Posterior vena cava (tissue), 2 donors: ENCODE measurements at places on chromosomes 2 and 18. TPM values are rescaled to one million over a fixed set of nuclear protein-coding genes. Genes with fewer than 3 reads are reported as not detected.

- DNase-seq: no peak
Observed at GRCh38 chr2:181471783-181472182, 14.6 kb downstream of the ITGA4 start.

GRCh38 chr2:12727065-12727464 is 10.3 kb downstream of the TRIB2 start:
- peak; percentile 15 for DNase-seq

GRCh38 chr2:137252934-137253333 is 487.6 kb downstream of the THSD7B start:
- DNase-seq: no peak

DNA sequence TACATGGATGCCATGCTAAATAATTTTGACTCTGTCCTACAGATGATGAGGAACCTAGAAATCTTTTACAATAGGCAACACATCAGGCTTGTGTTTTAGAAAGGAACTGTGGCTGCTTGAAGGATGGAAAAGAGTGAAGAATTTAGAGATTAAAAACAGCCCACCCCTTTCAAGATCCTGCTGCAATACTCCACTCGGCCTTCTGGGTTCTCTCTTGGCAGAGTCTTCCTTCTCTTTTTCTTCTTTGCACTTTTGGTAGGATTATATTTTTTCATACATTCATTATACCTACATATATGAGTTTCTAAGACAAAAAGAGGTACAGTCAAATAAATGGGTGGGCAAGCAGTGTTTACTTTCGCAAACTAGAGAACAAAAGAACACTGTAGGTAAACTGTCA is 474.3 kb downstream of the ERBB4 start:
- no peak for DNase-seq

DNA sequence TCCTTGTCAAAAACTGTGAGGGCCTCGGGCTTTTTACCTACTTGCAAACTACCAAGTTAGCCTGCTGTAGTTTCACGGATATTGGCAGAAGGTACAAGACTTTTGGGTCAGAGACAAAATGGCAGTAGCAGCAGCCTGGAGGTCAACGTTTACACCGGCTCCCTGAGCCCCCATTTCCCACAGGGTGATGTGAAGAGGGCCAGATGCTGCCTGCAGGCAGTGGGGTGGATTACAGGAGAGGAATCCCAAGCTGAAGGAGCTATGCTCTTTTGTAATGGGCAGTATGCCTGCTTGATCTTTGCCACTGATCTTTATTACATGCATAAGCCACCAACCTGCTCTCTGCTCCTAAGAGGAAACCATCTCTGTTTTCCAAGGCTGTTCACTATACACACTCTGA is 29.5 kb upstream of the SP5 start:
- no peak for DNase-seq

DNA sequence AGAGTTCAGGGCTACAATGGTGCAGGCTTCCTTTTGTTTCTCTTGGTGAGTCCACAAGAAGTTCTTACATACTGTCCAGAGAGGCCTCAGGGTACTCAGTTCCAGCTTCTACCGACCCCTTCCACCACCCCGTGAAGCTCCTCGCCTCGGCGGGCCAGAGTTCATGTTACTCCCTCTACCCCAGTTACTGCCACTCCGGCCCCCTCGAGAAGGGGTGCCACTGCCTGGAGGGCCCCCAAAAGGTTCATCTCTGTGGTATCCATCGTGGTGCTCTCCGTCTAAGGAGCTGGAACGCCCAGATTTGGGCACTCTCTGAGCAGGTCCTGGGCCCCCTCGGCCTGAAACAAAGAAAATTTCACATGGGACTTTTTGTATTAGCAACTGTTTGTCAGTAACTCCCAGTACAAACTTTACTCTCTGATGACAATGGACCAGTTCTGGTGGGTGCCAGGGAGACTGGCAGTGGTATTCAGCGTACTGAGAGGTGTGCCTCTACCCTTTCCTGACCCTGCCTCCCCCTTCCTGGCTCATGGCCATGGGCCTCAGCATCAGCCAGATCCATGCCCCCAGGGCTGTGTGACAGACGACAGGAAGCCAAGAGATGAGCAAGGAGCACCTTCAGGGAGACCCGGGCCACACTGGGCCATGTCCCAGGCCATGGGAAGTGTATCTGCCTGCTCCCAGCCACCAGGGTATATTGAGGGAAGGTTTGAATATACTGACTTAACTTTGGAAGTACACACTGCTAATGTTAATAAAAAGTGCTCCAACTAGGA is 5.1 kb downstream of the SFT2D3 start:
- no peak for DNase-seq

- DNase-seq: peak; percentile 59
Observed at GRCh38 chr2:96933305-96934181, 52.8 kb downstream of the FAM178B start.

DNA sequence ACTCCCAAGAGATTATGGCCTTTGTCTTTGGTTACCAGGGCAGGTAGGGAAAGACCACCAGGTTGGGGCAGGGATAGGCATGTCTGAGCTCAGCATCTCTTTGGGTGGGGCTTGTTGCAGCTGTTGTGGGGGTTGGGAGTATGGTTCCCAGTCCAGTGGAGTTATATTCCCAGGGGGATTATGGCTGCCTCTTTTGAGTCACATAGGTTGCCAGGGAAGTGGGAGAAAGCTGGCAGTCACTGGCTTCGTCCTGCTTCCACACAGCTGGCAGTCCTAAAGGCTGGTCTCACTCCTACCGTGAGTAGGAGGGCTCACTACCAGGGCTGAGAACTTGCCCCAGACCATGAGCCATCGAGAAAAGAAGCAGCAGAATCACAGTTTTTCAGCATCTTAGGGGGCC is 79.1 kb downstream of the LYPD6 start:
- DNase-seq: no peak

GRCh38 chr2:36356990-36357846 is 1.6 kb downstream of the CRIM1 start:
- DNase-seq: peak; percentile 84

- no peak for DNase-seq
Observed at GRCh38 chr2:222960126-222960525, 91.9 kb upstream of the KCNE4 start.

- no peak for DNase-seq
Observed at GRCh38 chr2:207871506-207871905, 101.8 kb upstream of the FZD5 start.

GRCh38 chr2:138122891-138123290 is 158.6 kb downstream of the HNMT start:
- no peak for DNase-seq

- no peak for DNase-seq
Observed at GRCh38 chr2:240712121-240712520, 20.5 kb downstream of the AQP12A start.

DNA sequence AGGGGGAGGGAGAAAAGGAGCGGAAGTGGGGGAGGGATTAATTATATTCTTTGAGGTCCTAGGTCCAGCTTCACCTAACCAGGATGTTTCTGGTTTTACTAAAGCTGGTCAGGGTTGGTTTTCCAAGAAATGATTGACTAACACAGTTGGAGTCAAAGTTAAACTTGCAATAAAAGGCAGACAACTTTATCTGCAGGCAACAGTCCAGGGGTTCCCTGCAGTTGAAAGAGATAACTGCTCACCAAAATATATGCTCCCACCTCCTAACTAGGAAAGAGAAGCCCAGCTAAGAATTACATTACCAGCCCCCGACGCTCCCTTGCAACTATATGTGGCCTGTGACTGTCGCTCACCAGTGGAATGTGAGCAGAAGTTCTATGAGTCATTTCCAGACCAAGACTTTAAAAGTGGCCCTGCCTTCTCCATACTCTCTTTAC is 140.0 kb upstream of the PKDCC start:
- DNase-seq: no peak

GRCh38 chr2:10499275-10499907 is 51.3 kb upstream of the ODC1 start:
- no peak for DNase-seq

GRCh38 chr18:8912348-8913326 is 189.9 kb upstream of the NDUFV2 start:
- DNase-seq: no peak

DNA sequence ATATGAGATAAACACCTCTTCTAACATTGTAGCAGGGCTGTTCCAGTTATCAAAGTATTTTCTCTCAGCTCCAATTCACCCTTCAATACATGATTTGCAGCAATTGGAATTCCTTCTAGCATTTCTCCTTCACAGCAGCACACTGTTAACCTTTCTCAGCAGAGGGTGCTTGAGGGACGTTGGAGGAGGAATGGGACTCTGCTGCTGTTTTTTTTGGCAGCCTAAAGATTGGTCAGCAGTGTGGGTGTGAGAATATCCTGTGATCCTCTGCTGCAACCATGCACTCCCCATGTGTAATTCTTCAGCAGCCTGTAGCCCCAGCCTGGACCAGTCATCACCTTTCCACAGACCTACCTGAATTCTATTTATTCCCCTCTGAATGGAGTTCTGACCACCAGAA is 1708.9 kb upstream of the CELF4 start:
- DNase-seq: no peak

GRCh38 chr2:128375454-128375853 is 56.8 kb upstream of the HS6ST1 start:
- DNase-seq: peak; percentile 77

DNA sequence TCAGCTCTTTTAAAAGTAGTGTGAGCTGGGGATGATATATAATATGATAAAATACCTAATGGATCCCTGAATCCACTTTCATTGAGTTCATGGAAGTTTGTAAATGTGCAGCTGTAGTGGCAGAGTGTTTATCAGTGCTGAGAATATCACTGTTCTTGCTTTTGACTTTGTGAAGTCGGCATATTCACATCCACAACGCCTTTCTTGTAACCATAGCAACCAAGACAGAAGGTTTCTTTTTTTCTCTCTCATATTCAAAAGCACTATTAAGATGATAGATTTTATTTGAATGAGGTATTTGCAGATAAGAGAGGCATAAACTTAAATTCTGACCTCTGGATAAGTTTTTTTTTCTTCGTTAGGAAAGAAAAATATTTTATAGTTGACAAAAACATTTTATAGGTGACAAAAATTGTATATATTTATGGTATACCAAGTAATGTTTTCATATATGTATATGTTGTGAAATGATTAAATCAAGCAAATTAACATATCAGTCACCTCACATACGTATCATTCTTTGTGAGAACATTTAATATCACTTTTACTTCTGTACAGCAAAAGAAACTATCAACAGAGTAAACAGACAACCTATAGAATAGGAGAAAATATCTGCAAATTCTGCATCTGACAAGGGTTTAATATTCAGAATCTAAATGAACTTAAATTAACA is 130.0 kb downstream of the PLCL1 start:
- DNase-seq: no peak

DNA sequence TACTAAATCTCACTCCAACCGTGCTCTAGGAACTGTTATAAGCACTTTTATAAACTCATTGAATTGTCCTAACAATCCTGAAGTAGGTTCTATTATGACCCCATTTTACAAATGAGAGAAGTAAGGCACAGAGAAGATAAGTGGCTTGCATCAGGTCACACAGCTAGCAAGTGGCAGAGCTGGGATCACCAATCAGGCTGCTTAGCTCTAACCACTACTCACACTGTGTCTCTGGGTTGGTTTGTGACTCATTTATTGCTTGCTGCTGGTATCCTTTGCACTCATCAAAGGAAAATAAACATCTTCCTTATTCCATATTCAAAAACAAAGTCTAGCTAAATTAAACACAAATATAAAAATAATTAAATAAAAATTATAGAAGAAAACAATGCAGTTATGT is 42.5 kb upstream of the IL1R2 start:
- no peak for DNase-seq

GRCh38 chr2:219563271-219563928 is 7.9 kb downstream of the OBSL1 start:
- no peak for DNase-seq

GRCh38 chr2:151437630-151438029 is 27.9 kb downstream of the RIF1 start:
- DNase-seq: no peak

DNA sequence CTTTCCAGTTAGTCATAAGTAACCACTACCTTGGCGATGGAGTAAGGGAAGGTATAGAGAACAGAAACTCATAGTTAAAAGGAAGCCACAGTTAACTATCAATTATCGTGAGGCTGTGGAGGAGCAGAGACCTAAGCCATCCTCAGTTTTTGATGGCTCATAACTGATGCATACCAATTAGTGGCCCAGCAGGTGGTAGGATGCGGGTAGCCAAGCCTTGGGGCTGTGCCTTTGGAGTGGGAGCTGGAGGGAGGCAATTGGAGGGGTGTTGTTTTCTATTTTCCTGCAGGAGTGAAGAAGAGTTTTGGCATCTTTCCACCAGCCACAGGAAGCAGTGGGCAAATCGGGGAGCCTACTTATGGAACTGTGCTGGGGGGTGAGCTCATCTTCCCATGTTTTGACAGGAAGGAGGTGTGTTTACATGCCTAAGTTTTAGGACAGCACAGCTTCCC is 194.8 kb downstream of the TPGS2 start:
- no peak for DNase-seq

GRCh38 chr2:21837168-21837960 is 713.6 kb downstream of the TDRD15 start:
- no peak for DNase-seq

DNA sequence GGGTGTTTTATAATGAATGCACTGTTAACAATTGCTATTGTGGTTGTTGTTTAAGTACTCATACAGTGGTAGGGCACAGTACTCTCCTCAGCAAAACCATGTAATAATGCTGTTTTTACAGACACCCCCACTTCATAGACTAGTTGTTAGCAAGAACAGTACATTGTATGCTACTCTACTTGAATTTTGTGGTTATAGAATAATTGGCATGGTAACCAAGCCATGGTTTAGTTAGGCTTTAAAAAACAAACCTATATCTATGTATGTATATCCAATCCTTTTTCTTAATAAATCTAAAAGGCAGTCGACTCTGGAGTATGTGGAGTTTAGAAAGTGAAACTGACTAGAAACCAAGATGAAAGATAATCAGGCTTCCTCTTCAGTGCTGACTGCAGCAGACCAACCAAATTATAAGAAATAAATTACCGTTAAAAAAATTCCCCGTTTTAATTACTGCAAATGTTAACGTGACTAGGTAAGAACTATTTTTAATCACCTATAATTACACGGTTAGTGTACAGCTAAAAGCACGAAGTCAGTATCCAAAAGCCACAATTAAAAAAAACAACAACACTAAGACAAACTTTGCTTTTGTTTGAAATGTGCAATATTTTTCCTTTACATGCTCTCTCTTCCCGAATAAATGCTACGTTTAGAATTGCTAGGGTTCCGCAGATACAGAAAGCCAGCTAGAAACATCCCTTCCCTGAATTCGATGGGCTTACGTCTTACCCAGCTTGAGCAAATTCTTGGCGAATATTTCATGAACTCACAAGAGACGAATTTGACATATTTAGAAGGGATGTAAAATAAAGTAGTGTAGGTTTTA is 113.3 kb upstream of the SERTAD2 start:
- DNase-seq: no peak

Gene CNDP1
- 0.19 TPM for total RNA-seq

Gene SAG
- not detected for total RNA-seq

Gene RIT2
- not detected for total RNA-seq

Gene MROH2A
- not detected for total RNA-seq

Gene KIF1A
- 0.57 TPM for total RNA-seq

Gene TUBA3E
- total RNA-seq: not detected

Gene VWC2L
- not detected for total RNA-seq

Gene PTPRN
- not detected for total RNA-seq

Gene SLC5A7
- total RNA-seq: not detected

Gene DSG4
- total RNA-seq: not detected

Gene PHOSPHO2
- total RNA-seq: 3.8 TPM

Gene ST6GAL2
- 15.5 TPM for total RNA-seq

Gene LYPD1
- 0.19 TPM for total RNA-seq
